ENCODE measurements at places on chromosomes 7 and 10.
A peak's percentile ranks its signal among the peaks of the same experiment; 100 is the strongest.

GRCh38 chr10:133274751-133275683 is 1.7 kb downstream of the ADAM8 start:
- no peak for DNase-seq

DNA sequence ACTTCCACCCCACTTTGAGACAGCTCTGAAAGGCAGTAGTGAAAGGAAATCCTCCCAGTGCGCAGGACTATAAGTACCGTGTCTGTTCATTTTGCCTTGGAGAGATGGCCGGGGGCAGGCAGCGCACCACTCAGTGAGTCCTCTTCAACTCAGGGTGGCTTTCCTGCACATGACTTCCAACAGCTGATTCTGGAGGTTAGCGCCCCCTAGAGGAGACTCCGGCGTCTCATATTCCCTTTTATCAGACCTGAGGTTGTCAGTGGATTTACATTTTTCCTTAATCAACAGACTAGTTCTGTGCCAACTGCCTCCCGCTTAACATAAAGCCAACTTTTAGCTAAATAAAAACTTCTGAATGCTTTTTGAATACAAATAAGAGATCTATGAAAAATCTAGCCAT is 101.0 kb downstream of the HERPUD2 start:
- DNase-seq = no peak

DNA sequence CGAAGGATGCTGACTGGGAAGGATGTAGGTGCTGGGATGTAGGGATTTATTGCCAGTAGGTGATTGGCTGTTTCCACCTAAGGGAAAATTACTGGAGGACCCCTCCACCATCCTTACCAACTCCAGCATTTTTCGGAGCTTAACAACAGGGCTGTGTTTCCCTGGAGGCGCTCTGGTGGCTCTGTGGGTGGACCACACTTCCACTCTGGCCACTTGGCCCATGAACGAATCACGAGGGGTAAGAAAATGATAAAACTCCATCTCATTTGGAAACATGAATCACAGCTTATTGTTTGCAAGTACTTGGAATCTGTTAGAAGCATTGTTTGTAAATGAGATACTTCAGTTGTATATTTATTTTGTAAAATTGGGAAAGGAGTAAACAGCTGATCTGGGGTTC is 3.0 kb downstream of the DOCK1 start:
- no peak for DNase-seq

- peak; percentile 35 for DNase-seq
Measured at GRCh38 chr10:129956876-129957673, 7.0 kb downstream of the EBF3 start.

GRCh38 chr10:97608991-97609561 is 19.6 kb downstream of the C10orf62 start:
- no peak for DNase-seq

DNA sequence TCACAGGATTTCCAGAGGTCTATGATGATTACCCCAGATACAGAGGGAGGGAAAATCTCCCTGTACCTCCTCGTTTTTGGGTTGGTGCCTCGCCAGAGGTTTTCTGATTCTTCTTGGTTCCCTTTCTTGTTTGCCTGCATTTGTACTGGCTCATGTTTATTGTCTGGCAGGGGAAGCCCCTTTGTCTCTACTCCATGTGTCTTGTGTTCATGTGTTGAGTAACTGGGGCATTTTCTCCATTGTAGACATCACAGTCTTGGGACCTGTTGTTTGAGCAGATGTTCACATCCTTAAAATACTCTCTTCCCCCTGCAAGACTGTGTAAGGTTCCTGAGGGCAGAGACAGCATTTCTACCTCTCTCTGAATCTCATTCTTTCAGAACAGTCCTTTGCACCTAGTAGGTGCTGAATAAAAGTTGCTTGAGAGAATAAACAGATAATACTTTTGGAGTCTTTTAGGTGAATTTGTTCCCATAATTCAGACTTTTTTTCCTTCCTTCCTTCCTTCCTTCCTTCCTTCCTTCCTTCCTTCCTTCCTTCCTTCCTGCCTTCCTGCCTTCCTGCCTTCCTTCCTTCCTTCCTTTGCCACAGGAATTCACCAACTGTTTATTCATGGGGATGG is 25.1 kb downstream of the CDK14 start:
- DNase-seq = no peak

GRCh38 chr10:34723750-34724149 is 91.3 kb downstream of the PARD3 start:
- peak; percentile 49 for DNase-seq

DNA sequence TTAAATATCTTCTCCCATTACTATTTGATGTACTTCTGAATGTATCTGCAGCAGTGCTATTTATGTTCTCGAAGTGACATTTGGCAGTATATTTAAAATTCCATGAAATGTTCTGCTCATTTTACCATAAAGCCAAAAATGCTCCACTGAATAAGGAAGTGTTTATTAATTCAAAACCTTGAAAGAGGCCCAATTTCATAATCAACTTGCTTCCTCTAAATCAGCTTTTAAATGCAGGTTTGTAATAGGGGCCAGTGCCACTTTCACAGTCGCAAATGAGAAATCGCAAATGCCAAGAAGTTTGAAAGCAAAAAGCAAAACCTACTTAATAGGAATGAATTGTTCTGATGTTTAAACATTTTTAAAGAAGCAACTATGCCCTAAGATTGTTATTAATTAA is 11.4 kb downstream of the NHLRC2 start:
- no peak for DNase-seq

GRCh38 chr7:106664343-106664742 is 3.4 kb upstream of the CCDC71L start:
- DNase-seq = no peak

DNA sequence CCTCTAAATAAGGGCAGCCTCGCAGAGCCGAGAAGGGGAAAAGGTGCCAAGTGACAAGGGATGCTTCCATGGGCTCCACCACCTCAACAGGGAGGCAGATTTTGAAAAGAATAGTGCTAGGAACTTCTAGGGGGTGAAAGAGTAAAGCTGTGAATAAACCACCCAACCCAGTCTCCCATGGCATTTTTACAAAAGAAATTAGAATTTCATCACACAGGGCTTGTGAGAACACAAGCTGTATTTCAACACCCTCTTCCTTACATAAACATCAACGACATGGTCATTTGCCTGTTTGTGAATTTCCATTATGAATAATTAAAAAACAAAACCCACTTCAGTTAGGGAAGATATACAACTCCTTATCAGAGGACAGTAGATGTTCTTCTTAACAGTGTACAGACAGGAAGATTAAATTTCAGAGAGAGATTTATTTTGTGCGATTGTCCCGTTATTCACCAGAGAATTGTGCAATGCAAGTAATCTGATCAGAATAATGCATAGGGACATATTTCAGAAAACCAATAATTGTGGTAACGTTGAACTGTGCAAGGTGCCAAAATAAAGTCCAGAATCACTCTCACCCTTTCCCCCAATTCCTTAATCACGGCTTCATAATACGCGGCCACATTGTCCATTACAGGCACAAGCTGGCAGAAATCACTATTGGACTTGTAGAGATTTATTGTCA is 207.8 kb upstream of the MGMT start:
- no peak for DNase-seq

DNA sequence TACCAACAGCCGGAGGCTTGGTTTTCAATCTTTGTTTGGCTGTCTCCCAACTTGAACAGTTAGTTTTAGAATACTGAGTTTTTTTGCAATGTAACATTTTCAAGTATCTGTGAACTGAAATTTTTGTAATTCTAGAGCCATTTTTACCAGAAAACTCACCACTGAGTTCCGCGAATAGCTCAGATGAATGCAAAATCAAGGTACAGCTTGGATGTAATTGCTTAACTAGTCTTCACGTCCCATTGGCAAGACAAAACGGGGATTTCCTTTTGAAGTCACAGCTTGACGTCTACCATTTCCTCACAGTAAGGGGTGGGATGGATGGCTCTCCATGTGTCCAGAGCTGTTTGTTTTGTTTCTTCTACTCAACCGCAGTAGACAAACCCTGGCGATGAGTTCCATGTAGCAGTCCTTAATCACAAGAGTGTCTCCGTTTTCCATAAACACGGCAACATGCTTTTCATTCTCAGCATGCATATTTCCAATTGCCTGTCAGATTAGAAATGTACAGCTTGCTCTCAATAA is 55.8 kb upstream of the FGFR2 start:
- peak; percentile 28 for DNase-seq

DNA sequence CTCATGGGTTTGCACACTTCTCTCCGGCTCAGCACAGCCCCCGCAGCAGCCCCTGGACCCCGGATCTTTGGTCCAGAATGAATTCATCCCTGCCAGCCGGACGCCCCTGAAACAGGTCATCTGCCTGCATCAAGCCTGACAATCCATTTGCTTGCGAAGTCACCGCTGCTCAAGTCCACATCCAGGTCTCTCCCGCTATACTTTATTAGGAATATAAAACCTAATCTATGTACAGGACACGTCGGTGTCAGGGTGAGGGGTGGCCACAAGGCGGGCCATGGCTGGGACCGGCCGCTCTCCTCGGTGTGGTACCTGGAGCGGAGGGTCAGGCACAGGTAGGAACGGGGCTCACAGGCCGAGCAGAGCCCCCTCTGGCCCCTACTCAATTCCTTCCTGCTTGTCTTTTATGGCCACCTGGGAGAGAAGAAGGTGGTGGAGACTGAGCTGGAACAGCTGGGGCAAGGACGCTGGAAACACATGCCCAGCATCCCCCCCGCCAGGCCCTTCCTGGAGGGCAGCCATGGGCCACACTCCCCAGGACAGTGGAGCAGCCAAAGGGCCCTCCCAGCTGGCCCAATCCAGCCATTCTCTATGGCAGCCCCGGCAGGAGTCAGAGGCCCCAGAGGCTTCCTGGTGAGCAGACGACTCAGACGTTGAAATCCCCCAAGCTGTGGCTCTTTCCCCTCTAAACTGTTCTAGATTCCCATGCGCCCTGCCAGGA is 5.3 kb downstream of the POLR2J start:
- no peak for DNase-seq

DNA sequence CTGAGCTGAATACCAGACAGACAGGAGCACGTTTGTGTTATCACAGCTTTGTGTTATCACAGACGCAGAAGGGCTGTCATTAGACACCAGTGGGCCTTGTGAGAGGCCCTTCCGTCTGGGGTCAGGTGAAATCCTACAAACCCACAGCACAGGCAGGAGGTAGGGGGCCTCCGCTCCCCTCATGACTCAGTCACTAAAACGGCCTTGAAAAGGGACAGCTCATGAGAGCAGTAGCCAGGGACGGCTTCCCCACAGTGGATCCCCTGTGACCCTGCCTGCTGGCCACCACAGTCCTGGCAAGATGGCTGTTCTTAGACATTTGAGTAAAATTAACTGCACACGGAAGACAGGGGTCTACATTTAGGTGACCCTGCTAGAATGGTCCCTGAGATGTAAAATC is 215.8 kb upstream of the PPP2R2D start:
- DNase-seq = no peak

- DNase-seq = no peak
Measured at GRCh38 chr10:63003816-63004453, 129.2 kb upstream of the NRBF2 start.

GRCh38 chr7:139732471-139733167 is 45.2 kb downstream of the HIPK2 start:
- no peak for DNase-seq
